Upper lobe of left lung (tissue), 6 donors: ENCODE measurements at places on chromosomes 13 and 19. TPM values are rescaled to one million over a fixed set of nuclear protein-coding genes. Genes with fewer than 3 reads are reported as not detected.

DNA sequence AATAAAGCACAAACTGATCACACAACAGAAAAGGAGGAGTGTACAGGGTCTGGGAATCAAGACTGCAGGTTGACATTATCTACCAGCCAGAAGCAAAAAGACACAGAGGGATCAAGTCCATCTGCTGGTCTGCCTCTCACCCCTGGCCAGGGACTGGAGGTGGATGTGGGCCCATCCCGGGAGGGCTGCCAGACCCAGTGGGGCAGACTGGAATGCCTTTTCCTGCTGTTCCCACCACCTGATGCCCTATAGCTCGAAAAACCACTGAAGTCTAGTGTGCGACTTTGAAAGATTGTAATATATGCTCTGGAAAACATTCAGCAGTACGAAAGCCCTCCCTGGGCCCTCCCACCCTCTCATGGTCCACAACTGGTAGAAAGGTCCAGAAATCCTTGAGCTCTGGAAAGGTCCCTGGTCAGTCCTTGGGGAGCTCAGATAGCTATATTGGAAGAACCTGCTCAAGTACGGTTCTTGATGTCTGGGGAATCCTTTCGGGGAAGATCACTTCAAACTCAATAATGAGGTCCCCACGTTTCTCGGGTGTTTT, 2.6 kb downstream of the DNAJB1 start:
- DNase-seq = peak; percentile 15

DNA sequence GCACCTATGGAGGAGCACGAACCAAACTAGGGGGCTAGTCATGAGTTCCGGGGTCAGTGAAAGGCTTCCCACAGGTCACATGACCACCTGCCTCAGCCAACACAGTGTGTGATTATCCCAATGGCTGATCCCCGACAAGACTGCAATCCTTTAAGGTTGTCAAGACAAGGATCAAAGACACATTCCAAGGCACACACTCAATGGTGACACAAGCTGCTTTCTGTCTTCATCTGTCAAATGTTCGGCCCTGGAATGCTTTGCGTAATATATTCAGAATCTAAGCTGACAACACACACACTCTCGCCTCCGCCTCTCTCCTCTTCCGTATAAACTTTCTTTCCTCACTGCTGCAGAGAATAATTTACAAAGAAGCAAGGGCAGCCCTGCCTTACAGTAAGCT, 11.7 kb downstream of the RANBP3 start:
- DNase-seq = no peak

- DNase-seq = no peak
Measured at GRCh38 chr13:35917252-35917941, 213.8 kb downstream of the DCLK1 start.

GRCh38 chr19:51131780-51132680, 7.3 kb downstream of the SIGLEC9 start:
- DNase-seq = no peak

- DNase-seq = no peak
Measured at GRCh38 chr19:10780368-10780767, 55.6 kb downstream of the TMED1 start.

GRCh38 chr13:98533912-98534311, 43.0 kb downstream of the STK24 start:
- no peak for DNase-seq

GRCh38 chr19:44677019-44677811, 5.9 kb downstream of the CEACAM19 start:
- DNase-seq = no peak

- no peak for DNase-seq
Measured at GRCh38 chr19:46766569-46767317, 20.5 kb upstream of the STRN4 start.

- DNase-seq = peak; percentile 83
Measured at GRCh38 chr19:45311621-45312020, 11.1 kb downstream of the CKM start.

- no peak for DNase-seq
Measured at GRCh38 chr13:80572308-80572922, 231.5 kb upstream of the SPRY2 start.

GRCh38 chr19:15124572-15125231, 17.5 kb downstream of the SYDE1 start:
- no peak for DNase-seq

- DNase-seq = peak; percentile 45
Measured at GRCh38 chr13:98977568-98978265, at the start of gene DOCK9. Gene DOCK9 (minus strand): TSS chr13:98978064. CDS start chr13:98977909, 155 bp downstream.

GRCh38 chr13:84038001-84038400, 155.7 kb upstream of the SLITRK1 start:
- no peak for DNase-seq

DNA sequence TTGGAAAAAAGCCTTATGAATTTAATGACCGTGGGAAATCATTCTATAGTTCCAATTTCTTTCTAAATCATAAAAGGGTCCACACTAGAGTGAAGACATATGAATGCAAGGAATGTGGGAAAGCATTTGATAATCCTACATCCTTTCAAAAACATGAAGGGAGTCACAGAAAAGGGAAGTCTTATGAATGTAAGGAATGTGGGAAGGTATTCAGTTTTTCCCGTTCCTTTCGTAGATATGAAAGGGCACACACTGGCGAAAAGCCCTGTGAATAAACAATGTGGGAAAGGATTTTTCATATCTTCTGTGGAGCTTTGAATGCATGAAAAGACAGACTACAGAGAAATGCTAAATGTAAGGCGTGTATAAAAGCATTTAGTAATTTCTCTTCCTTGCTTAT, 27.0 kb downstream of the ZNF20 start:
- DNase-seq = no peak

DNA sequence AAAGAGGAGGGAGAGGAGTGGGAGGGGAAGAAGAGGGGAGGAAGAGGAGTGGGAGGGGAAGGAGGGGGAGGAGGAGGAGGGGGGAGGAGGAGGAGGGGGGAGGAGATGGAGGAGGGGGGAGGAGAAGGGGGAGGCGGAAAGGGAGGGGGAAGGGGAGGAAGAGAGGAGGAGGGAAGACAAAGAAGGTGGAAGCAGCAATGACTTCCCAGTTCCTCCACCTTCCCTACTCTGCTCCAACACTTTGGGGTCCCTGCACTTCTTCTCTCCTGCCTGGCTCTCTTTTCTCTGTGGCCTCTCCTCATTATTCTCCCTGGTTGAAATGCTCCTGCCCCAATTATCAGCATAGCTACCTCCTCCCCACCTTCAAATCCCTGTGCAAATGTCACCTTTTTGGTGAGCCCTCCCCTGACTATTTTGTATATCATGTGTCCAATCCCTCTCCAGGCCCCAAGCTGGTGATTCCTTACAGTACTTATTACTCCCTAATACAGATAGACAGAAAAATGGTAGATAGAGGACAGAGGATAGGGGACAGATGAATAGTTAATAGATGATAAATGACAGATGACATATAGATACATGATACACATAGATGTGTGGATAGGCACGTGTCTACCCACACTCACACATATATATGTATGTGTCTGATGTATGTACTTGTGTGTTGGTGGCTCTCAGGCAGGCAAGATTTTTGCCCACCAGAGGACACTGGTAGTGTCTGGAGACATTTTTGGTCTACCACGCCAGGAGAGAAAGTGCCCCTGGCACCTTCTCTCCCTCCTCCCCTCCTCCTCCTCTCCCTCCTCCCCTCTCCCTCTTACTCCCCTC, 25.2 kb downstream of the NLRP9 start:
- no peak for DNase-seq

- DNase-seq = no peak
Measured at GRCh38 chr19:7287722-7288121, 6.5 kb downstream of the INSR start.

DNA sequence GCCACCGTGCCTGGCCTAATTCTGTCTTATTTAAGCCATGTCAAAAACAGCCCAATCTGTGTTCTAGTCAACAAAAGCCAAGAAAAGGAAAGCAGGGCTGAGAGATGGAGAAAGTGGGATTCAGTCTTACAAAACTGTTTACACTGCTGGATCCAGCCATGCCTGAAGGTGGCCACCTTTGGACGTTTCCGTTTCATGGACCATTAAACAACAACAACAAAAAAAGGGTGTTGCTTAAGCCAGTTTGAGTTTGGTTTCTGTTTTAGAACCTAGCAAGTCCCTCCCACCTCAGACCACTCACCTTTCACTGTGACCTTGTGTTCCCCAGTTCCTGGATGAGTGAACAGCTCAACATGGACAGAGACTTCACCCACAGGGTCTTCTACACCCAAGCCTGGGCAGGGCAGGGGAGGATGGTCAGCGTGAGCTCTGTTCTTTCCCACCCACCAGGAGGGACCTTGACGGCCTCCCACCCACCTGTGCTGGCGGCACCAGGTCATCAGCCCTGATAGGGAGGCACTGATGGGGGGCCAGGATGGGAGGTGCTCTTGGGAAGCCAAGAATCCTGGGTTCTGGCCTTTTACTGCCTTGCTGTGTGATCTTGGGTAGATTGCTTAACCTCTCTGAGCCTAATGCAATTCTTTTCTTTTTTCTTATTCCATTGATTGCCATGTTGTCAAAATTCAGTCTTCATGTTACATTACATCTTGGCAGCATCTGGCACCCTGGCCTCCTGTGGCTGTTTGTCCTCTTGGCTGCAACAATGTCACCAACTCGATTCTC, 56.2 kb downstream of the COLGALT1 start:
- DNase-seq = no peak

- DNase-seq = no peak
Measured at GRCh38 chr19:50893047-50893736, 18.0 kb downstream of the KLK4 start.

- DNase-seq = no peak
Measured at GRCh38 chr19:29677001-29677817, 11.9 kb downstream of the PLEKHF1 start.

DNA sequence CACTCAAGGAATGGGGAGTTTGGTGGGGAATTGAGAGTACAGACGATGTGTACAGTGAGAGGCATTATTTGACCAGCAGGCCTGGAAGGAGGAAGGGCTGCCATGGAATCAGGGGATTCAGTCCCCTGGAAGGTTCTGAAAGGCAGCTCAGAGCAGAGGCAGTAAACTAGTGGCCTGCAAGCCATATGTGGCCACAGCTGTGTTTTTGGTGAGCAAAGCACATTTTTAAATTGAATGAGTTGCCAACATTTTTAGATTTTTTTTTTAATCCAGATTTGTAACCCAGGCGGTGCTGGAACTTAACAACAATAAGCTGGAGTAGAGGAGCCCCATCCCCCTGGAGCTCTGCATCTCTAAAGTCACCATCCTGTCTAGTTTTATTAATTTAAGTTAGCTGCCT, 95.3 kb upstream of the IPO5 start:
- no peak for DNase-seq

GRCh38 chr19:10006335-10006708, 4.0 kb downstream of the COL5A3 start:
- peak; percentile 44 for DNase-seq

DNA sequence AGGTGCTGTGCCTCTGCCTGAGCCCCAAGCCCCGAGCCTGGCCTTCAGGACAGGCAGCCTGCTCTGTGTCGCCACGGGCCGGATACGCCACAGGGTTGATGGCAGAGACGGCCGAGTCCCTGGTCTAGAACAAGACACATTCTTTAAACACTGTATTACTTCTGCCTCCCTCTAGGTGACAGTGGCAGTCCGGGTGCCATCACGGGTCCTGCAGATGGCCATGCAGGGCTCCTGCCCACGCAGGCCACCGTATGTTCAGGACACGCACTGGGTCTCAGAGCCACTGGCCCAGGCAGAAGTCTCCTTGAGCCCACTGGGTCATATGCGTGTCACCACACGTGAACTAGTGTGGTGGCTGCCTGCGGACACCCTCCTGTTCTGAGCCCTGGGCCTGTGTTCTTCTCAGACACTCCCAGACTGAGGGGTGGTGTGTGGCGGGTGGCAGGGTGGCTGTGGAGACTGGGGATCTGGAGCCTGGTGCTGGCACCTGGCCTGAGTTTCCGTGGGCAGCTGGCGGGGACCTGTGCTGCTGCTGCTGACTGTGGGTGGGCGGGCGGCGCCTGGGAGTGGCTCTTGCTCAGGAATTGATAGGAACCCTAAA, 4.4 kb downstream of the PLEKHJ1 start:
- no peak for DNase-seq

- no peak for DNase-seq
Measured at GRCh38 chr19:52198678-52199077, 8.8 kb downstream of the PPP2R1A start.

DNA sequence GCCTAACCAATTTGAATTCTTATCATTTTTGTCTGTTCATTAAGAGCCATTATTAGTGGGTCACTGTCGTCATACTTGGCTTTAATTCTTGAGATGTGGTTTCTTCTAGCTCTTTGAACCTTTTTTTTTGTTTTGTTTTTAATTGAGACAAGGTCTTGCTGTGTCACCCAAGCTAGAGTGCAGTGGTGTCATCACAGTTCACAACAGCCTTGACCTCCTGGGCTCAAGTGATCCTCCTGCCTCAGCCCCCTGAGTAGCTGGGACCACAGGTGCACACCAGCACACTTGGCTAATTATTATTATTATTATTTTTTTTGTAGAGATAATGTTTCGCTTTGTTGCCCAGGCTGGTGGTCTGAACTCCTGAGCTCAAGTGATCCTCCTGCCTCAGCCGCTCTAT, 25.8 kb upstream of the LDLR start:
- no peak for DNase-seq

The PRTN3 gene
- 1.1 TPM for total RNA-seq

The ZNF222 gene
- 4.3 TPM for total RNA-seq

The PSG1 gene
- total RNA-seq = not detected

The SHD gene
- not detected for total RNA-seq

The KIR3DL2 gene
- 0.46 TPM for total RNA-seq

The KLHL26 gene
- 16.1 TPM for total RNA-seq

The POLR1D gene
- total RNA-seq = 186 TPM

The TPGS1 gene
- total RNA-seq = 41.5 TPM

The FFAR1 gene
- total RNA-seq = not detected

The MEF2B gene
- total RNA-seq = 3.9 TPM

The FXYD3 gene
- 178 TPM for total RNA-seq

The FGF9 gene
- total RNA-seq = 0.79 TPM

The C19orf81 gene
- total RNA-seq = 24.4 TPM

The ICAM5 gene
- 19.5 TPM for total RNA-seq

The CDC37 gene
- 144 TPM for total RNA-seq

The CTXN1 gene
- 20.3 TPM for total RNA-seq

The MISP3 gene
- total RNA-seq = 17.8 TPM

The SHISA7 gene
- not detected for total RNA-seq
